CD4-positive, alpha-beta T cell treated with Interferon gamma for 1 hour (primary cell): ENCODE measurements at places on chromosomes 4 and X.

GRCh38 chr4:48792348-48793006, 12.4 kb upstream of the FRYL start:
- DNase-seq: no peak

- no peak for DNase-seq
Measured at GRCh38 chr4:68432320-68432719, 14.9 kb upstream of the TMPRSS11E start.

DNA sequence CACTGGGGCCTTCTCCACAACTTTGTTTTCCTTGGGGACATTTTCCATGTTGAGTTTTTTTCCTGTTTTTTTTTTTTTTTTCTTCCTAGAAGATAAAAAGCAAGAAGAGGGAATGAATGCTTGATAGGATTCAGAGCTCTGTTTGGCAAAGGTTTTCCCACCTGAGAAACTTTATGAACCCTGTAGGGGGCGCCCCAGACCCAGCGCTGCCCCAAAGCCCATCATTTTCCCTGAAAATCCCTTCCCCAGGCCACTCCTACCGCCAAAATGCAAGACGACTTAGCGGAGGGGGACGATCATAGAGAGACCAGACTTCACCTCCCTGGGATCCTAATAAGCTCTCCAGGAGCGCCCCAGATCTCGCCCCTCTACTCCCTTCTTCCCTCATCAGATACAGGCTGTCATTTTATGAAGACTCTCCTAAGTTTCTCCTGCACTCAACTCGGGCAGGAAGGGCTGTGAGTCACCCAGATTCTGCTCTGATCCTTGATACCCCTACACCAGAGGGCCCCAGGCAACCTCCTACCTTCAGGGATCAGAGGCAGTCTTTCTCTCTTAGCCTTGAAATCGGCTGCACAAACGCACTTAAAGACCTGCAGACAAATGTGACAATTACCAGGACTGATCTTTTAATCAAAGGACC, 1.4 kb downstream of the BEX5 start:
- DNase-seq: no peak

- DNase-seq: no peak
Measured at GRCh38 chrX:136616987-136617685, 30.8 kb upstream of the CD40LG start.

DNA sequence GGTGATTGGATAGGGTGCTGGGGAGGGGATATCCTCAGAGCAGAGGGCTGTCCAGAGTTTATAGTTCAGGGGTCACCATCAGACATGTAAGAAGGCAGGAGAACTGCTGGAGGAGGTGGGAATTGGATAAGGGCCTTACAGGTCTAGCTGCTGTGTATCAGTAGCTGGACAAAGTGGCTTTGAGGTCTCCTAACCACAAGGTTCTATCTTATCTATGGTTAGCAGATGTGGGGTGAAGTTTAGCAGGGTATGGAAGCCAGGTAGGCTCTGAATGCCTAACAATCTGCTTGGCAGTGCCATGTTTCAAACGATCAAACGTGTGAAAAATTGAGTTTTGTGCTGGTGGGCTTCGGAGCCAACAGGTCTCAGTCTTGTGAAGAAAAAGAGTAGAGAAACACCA, 32.1 kb upstream of the MAGEA8 start:
- DNase-seq: no peak

DNA sequence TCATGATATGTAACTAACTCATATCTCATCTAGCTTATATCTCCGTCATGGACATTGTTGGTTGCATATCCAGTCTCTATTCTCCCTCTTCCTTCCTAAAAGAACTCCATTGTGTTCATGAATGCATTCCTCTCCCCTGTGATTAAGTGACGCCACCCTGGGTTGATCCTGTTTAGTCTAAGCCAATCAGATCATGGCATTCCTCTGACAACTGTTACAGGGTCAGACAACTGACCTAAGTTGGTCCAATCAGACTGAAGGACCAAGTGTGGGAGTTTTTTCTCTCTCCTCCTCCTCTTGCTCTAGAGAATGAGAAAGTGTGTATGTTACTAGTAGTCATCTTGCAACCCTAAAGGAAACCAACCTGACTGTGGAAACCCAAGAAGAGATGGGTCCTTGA, 3.6 kb downstream of the APOO start:
- no peak for DNase-seq

DNA sequence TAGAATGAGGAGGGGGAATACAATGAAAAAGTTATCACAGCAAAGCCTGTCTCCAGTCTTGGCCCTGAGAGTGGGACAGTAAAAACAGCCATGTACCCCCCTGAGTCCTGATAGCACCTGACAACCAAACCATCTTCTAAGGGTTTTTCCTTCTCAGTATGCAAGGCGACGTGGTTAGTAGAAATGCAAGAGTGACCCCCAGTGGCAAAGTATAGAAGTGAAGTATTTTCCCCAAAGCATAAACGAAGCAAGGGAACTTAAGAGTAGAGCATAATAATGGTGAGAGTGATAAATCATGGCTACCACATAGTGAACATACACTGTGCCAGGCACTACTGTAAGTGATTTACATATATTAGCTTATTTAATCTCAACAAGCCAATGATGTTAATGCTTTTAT, 52.8 kb downstream of the FAM47C start:
- DNase-seq: no peak

- no peak for DNase-seq
Measured at GRCh38 chr4:178083968-178084367, 641.7 kb upstream of the AGA start.

- no peak for DNase-seq
Measured at GRCh38 chrX:46703980-46704379, 54.9 kb downstream of the SLC9A7 start.

DNA sequence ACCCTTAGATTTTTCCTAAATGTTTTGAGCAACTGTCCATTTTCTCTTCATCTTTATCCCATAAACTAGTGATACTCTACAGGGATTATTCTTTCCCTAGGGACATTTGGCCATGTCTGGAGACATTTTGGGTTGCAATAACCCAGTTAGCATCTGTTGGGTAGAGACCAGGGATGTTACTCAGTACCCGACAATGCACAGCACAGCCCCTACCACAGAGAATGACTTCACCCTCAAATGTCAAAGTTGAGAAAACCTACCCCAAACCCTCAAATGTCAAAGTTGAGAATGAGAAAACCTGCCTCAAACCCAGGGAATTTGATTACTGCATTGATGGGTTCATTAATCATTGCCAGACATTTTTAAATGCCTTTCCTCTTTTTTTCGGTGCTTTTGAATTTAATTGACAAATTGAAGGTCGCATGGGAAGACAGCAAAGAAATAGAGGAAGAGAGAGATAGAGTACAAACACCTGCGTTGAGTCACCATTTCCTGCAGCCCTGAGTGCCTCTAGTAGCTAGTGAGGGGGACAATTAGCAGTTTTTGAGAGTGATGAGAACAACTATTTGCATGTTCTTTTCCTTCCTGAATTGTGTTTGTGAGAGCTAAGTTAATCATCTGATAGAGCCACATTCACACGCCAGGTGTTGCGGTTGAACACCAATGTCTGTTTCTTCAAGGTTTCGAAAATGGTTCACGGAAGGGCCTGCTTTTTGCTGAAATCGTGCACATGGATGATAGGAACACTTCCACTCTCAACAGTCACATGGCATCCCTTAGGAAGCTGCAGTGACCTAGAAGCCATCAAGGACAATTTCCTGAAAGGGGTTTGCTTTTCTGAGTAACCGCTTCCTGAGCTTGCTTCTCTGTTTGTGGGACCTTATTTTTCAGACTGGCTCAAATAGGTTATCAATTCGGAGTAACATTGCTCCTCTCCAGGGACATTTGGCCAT, 203.9 kb upstream of the VCX3A start:
- DNase-seq: no peak

- DNase-seq: no peak
Measured at GRCh38 chr4:78829296-78829695, 53.1 kb downstream of the BMP2K start.

GRCh38 chr4:174154215-174154854, 129.1 kb downstream of the FBXO8 start:
- DNase-seq: no peak

DNA sequence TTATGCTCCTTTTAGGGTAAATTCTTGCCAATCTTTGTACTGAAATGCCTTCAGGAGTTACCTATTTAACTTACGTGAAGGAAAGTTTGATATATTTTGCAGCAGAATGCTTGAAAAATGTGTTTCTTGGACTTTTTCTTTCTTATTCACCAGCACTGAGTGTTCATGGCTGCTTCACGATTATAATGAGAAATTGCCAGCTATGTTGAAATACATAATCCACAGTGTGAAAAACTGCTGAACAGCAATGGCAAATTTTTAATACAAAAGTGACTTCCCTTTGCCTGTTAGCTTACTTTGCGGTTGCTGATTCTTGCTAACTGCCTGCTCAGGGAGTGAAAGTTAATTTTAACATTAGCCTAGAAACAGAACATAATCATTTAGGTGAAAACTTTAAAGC, 153.8 kb upstream of the SLC4A4 start:
- no peak for DNase-seq

GRCh38 chr4:112823156-112823555, 186.2 kb downstream of the LARP7 start:
- no peak for DNase-seq

DNA sequence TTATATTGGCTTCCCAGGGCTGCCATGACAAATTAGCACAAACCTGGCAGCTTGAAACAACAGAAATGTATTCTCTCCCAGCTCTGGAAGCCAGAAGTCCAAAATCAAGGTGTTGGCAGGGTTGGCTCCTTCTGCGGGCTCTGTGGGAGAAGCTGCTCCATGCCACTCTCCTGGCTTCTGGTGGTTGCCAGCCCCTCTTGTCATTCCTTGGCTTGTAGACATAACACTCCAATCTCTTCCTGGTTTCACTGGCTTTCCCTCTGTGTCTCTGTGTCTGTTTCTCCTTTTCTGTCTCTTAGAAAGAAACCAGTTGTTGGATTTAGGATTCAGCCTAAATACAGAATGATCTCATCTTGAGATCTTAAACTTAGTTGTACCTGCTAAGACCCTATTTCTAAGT, 85.5 kb downstream of the USP46 start:
- no peak for DNase-seq

DNA sequence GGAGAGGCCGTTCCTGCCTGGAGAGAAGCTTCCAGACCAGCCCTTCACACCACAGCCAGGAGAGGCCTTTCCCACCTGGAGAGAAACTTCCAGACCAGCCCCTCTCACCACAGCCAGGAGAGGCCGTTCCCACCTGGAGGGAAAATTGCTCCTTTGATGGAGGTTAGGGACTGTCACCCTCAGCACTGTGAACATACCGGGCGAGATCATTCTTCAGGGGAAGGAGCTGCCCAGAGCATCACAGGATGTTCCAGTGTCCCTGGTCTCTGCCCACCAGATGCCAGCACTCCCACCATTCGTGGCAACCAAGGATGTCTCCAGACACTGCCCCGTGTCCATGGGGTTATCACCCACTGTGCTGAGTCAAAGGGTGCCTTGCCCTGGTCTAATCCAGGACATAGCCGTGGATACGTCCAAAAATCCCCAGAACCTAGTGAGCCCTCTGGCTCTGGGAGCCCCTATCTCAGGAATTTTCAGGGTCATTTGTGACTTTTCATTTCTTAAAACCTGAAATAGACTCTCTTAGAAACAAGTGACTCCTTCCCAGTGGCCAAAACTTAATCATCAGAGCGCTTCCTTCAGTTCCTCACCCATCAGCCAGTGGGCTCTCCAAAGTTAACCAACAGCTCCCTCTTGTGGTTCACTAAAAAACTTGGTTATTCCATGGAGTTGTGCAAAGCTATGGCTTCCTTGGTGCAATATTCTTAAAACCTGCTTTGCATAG, 80.2 kb downstream of the CRMP1 start:
- DNase-seq: no peak

GRCh38 chr4:130333241-130333759, 1237.3 kb downstream of the C4orf33 start:
- no peak for DNase-seq

DNA sequence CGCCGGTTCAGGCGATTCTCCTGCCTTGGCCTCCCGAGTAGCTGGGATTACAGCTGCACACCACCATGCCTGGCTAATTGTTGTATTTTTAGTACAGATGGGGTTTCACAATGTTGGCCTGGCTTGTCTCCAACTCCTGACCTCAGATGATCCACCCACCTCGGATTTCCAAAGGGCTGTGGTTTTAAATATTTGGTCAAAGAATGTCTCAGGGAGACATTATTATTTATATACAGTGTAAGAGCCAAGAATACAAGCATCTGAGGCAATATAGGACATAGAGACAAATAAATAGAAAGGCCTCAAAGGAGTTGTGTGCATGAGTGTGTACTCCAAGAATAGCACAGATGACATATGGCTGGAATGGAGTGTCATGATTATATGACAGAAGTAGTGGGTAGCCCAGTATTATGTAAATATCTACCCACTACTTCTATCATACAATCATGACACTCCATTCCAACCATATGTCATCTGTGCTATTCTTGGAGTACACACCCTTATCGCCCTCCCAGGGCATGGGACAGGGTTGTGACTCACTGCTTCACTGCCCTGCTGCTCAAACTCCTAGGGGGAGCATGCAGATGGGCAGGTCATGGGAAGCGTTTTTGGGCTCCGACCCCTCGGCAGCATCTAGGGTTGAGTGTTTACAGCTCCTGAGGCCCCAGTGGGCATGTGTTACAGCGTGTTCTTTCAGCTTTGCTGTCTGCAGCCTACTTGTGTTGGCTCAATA, 1649.8 kb upstream of the PCDH10 start:
- DNase-seq: no peak

DNA sequence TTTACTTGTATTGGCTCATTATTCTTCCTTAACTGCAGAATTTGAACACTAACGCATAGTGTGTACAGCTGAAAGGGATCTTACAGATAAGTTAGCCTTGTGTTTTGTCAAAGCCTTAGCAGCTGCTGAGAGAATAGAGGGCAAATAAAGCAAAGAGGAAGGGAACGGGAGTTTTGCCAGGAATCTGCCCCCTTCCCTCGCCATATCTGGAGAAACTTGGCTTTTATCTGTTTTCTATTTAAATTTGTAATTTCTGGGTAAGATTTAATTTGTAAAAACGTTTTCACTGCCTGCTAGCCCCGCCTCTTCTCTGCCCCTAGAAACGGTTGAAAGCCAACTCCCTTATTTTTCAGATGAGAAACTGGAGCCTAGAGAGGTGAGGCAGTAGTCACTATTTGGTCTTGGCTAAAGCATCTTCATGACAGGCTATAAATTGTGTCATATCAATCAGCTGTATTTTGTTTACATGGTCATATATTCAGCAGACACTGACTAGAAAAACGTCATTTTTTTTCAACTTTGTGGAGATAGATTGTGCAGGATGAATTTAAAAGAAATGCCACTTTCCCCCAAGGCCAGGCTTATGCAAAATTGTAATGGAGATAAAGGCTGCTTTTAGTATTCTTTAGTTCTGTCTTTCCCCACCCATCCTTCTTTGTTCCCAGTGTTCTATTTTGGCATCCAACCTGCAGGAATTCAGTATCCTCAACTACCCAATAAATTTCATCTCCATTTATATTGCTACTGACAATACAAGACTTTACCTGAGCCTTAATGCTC, 319.4 kb downstream of the SH2D1A start:
- DNase-seq: no peak

DNA sequence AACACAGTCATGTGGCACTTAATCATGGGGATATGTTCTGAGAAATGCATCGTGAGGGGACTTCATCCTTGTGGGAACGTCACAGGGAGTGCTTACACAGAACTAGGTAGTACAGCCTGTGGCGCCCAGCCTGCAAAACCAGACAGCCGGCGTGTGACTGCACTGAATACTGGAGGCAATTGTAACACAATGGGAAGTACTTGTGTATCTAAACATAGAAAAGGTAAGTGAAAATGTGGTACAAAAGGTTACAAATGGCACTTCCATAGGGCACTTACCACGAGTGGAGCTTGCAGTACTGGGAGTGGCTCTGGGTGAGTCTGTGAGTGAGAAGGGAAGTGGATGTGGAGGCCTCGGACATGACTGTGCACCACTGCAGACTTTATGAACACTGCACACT, 5.2 kb downstream of the TLR3 start:
- DNase-seq: no peak

- no peak for DNase-seq
Measured at GRCh38 chrX:63869506-63869905, 84.5 kb upstream of the ARHGEF9 start.
